ENCODE measurements at places on chromosomes 5 and 9.

DNA sequence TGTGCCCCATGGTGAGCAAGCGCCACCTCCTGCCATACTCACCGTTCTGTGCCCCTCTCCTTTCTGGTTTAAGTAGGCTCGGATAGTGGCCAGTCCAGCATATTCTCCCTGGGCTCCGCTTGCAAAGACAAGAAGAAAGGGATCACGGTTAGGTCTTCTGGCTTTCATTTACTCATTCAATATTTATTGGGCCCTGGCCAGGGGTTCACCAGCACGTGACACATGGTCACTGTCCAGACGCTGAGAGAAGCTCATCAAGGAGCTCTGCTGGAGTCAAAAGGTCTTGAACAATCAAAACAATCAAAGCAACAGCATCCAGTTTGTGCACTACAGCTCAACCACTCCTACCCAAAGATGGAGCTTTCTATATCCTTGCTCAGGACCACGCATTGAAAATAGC, 80.2 kb downstream of the GLDC start:
- DNase-seq = no peak

DNA sequence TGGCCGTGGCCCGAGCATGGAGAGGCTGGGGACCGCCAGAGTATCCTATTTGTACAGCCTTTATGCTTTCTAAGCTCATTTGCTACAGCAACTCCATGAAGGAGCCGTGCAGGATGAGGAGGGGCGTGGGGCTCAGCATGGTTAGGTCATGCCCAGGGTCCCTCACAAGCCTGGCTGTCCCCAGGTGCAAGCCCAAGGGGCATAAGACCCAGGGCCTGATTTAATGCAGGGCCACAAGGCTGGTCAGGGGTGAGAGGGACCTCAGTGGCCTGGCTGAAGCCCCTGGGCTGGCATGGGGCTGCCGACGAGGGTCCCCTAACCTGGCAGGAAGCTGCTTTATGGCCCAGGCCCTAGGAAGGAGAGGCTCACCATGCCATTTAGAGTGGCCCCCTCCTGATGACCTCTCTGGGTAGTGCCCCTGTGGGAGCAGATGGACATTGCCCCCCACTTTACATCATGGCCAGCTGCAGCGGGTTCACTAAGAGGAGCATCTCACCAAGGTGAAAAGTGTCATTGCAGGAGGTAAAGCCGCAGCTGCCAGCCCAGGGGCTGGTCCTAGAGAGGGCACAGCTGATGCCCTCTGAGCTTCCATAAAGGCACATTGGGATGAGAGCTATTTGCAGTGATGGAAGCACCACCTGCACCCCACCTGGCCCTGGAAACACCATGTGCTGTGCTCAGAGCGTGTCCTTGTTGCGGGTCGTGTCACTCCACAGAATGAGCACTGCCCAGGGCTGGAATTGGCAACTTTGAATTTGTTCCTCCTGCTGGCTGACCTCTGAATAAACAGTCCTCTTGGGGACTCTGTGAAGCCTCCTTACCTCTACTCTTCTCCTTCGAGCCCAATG, 58.9 kb downstream of the ZNF618 start:
- DNase-seq = no peak

DNA sequence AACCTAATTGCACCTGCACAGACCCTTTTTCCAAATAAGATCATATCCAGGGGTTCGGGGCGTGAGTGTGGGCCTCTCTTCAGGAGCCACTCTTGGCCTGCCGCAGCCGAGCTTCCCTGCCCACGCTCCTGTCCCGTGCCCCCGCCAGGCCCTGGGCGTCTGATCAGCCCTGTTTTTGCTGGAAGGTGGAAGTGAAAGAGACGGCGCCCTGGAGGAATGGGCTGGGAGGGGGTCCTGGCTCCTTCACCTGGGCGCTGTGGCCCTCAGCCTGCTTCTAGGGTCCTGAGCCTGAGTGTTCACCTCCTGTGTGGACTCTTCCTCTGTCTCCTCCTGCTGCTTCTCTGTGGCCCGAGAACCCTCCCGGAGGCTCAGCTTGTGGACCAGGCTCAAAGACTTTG, 11.2 kb upstream of the COL5A1 start:
- no peak for DNase-seq

DNA sequence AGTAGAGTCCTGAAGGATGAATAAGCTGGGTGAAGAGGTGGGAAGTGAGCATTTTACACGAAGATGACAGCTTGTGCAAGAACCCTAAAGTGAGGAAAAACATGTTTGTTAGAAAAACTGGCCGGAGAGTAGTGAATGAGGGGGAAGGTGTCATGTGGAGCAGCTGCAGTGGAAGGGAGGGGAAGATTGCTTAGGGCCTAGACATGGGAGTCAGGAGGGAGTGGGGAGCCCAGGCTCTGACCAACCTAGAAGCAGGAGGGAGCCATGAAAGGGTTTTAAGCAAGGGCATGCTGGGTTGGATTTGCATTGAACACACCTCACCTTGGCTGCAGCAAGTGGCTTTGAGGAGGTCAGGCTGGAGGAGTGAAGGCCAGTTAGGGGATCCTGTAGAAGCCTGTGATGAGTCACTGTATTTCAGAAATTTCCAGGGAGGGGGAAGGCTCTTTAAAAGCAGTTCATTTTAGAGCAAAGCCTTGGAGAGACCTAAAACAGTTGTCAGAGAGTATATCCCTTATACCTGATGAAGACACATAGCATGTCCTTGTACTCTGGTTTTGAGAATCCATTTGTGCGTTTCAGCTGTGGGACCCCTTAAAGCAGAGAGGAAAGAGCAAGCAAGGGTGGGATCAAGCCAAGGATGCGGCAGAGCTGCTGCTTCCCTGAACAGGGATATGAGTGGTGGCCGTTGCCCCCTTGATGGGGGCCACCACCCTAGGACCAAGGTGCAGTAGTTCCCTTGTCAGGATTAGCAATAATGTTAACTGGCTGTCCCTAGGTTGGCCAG, 45.4 kb downstream of the ANGPTL2 start:
- no peak for DNase-seq

DNA sequence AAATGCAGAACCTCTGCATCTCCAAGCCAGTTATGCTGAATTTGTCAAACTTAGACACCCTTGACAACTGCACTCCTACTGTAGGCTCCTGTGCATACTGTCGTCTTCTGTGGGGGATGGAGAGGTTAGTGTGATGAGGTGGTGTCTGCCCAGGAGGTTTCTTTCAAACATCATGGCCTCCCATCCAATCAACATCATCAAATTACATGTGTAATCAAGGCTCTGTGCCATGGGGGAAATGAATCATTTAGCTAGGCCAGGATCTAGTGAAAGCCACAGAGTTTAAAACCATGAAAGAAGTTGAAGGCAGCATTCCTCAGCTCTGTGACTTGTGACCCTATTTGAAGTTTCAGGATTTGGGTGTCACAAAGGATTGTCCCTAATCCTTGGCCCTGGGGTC, 240.6 kb downstream of the MARCHF11 start:
- no peak for DNase-seq

DNA sequence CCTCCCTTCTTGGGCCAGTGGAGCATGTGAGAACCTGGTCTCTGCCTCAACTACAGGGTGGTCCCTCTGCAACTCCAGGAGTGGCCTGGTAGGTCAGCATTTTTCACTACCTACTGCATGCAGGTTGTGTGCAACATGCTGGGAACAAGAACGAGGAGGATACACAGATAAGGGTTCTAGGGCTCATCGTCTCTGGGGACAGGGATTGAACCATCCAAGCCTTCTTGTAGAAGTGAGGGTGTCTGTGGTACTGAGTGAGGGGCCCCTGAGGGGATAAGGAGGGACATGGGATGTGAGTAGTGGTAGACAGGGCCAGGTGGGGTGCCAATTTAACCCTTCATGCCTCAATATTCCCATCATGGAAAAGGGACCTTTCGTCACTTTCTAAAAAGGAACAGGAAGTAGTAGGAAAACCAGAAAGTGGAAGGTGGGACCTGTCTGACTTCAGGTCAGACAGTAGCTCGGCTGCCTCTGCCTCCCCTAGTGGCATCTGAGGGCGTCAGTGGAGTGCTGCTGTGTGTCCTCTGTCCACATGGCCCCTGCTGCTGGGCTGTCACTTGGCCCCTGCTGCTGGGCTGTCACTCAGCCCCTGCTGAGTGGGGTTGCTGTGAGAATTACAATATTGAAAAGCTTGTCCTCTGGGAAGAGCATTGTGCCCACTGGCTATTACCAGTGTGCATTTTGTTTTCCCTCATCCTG, 48.6 kb upstream of the RNU6ATAC start:
- no peak for DNase-seq

- DNase-seq = no peak
Observed at GRCh38 chr5:133899506-133899905, 68.9 kb downstream of the C5orf15 start.

Data from SIG-M5 (cell line).